ENCODE measurements at places on chromosomes 6 and 20.

- DNase-seq = peak; percentile 84
These were observed 107.8 kb downstream of the ZFP64 start for GRCh38 chr20:52083627-52084232.

DNA sequence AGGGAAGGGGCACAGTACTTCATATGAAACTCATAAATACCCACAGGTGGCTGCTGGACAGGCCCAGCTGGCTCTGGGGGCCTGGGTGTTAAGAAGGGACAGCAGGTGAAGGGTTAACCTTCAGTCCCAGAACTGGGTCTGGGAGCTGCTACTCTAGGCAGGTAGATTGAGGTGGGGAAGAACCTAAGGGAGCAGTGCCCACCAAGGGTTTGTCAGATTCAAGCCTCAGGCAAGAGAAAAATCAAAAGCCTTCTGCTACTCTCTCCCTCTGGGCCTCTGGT is 5.6 kb downstream of the RPL10A start:
- DNase-seq = no peak

DNA sequence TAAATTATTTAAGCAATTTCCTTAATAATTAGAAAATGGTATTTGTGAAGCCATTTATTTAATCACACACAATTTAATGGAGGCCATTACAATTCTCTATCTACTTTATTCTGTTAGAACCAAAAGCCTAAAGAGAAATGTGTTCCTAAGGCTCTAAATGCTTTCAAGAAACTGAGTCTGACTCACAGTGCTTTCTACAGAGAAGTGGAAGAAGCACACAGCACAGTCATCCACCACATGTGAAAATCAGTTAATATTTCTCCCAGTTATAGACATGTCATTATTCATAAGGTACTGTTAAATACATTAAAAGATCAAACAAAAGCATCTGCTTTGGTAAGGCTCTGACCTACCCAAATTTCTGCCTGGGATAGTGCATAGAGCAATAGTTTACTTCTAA is 214.4 kb downstream of the ALDH8A1 start:
- no peak for DNase-seq

GRCh38 chr6:32167154-32167760 is 2.9 kb downstream of the EGFL8 start:
- DNase-seq = no peak

GRCh38 chr20:64069614-64070243 is 6.7 kb downstream of the TCEA2 start:
- no peak for DNase-seq

DNA sequence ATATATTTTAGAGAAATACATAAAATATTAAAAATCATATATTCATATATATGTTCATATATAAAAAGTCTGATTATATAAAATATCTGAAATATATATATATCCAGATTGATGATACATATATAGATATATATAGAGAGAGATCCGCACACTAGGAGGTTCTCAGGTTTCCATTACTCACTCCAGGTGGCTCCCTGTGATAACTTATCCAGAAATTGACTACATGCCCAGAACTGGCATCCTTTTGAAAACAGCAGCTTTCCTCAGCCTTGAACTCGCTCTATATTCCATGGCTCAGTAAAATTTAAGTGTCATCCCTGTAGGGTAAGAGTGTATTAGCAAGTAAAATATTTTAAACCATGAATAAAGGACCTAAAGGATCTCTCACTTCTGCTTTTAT is 206.8 kb downstream of the TINAG start:
- DNase-seq = no peak

GRCh38 chr20:23087587-23088251 is 1.6 kb upstream of the CD93 start:
- DNase-seq = peak; percentile 64

GRCh38 chr6:161880056-161880455 is 606.2 kb upstream of the AGPAT4 start:
- no peak for DNase-seq

DNA sequence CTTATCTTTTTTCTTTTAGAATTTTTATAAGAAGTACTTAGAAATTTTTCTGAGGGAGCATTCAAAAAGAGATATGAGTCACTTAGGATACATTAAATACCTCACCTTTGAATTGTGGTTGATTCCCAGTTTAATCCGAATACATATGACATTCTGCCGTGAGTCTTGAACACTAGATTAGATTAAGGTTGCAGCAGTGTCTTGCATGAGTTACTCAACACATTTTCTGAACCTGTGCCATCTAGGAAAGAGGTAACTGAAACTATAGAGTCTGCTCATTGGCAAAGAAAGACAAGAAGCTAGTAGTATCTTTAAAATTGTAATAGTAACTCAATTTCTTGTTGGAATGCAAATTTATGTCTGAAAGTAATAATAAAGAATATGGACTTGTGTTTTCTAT is 14.9 kb downstream of the PEX3 start:
- no peak for DNase-seq

- DNase-seq = no peak
These were observed 102.7 kb downstream of the FIG4 start for GRCh38 chr6:109793792-109794191.

DNA sequence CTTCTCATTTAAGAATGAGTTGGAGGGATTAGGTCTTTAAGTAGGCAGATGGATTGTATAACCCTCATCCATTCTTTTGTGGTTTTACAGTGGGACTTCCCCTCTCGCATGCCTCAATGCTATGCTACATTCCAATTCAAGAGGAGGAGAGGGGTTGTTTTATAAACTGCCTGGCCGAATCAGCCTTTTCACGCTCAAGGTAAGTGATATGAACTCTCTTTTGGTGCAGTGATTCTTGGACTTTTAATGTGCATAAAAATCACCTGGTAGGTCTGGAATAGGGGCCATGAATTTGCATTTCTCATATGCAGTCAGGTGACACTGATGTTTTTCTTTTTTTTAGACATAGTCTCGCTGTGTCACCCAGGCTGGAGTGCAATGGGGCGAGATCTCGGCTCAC is 10.8 kb downstream of the ASXL1 start:
- DNase-seq = peak; percentile 46

GRCh38 chr20:3686867-3687321 is 5.1 kb upstream of the ADAM33 start:
- no peak for DNase-seq

DNA sequence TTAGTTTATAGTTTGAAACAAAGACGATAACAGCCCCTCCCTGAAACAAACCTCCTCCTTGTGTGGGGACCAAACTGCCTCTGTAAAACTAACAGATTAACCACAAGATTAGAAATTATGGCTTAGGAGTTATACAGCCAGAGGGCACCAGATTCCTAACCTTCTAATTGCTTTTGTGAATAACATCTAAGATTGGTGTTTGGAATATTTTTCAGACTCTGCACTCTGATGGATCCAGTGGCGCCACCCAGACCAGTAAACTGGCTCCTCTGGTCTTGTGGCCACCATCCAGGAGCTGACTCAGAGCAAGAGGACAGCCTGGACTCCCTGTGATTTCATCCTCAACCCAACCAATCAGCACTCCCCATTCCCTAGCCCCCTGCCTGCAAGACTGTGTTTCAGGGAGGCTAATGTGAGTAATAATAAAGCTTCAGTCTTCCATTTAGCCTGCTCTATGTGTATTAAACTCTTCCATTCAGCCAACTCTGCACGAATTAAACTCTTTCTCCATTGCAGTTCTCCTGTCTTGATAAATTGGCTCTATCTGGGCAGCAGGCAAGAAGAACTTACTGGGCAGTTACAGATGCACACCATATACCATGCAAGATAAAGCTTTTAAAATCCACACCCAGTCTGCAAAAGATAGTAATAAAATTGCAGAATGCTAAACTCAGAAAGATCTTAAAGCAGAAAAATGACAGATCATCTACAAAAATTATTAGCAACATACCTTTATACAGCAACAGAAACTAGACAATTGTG is 58.5 kb upstream of the SLC22A16 start:
- peak; percentile 34 for DNase-seq

Measured in common myeloid progenitor, CD34-positive (primary cell).